ENCODE measurements at places on chromosomes 2 and 18.

DNA sequence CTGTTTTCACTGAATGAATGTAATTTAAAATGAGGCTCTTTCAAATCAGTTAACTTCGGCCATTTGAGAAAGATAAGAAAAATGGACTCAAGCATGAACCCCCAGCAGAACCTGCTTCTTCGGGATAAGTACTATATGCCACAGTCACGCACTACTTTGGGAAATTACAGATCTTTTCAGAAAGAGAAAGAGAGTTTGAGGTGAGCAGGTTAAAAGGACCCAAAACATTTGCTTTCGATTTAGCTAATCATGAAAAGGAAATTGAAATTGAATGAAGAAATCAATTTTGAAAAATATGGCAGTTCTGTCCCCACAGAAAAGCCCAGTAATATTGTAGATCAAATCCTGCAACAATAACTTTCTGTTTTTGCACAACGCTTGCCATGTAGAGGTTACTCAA, 156.9 kb downstream of the GRB14 start:
- DNase-seq: no peak

- DNase-seq: no peak
Observed at GRCh38 chr18:7740821-7741220, 173.7 kb downstream of the PTPRM start.

DNA sequence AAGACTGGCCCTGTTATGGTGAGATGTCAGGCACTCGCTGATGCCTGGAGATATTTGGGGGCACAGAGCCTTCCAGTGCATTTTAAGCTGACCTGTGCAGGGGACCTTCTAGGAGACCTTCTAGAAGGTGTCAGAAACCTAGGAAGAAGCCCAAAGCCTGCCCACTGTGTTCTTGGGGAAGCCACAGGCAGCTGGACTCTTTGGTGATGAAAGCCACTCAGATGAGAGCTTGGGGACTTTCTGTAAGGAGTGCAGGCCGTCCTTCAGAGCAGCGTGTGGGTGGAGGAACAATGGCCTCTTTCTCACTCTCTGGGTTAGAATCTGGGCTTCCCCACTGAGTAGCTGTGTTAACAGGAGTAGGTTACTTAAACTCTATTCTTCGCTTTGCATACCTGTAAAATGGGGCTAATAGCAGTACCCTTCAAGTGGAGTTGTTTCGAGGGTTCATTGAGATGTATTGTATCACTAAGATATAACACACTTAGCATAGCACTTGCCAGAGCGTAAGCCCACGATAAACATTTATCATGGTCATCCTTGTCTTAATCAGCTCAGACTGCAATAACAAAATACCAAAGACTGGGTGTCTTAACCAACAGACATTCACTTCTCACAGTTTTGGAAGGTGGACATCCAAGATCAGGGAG, 322.3 kb upstream of the EPAS1 start:
- no peak for DNase-seq

GRCh38 chr2:54549917-54550518, 93.9 kb downstream of the SPTBN1 start:
- DNase-seq: no peak

- DNase-seq: no peak
Observed at GRCh38 chr2:8679827-8680731, 1.8 kb upstream of the ID2 start.

GRCh38 chr2:239890206-239890746, 134.9 kb downstream of the NDUFA10 start:
- DNase-seq: no peak

- no peak for DNase-seq
Observed at GRCh38 chr2:89000235-89000634, 308.8 kb downstream of the RPIA start.
